ENCODE measurements at places on chromosomes 5 and 9.

- no peak for DNase-seq
These were observed 24.3 kb downstream of the EFNA5 start for GRCh38 chr5:107646418-107646817.

GRCh38 chr9:132792547-132792946 is 85.5 kb downstream of the AK8 start:
- no peak for DNase-seq

DNA sequence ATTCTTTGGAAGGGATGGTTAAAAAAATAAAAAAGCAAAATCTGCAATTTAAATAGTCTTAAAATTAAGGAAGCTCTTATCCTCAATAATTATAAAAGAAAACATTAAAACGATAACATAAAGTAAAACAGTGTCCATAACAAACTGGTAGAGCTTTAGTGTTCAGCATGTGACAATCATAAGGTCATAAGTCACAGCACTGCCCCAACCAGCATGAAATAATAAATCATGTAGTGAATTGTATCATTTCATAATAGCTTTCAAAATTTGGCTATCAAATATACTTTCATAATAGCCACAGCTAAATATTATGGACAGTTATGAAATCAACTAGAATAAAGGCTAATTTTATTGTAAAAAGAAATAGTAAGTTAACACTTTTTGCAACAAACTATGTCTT is 10.0 kb downstream of the NR3C1 start:
- no peak for DNase-seq

GRCh38 chr5:125338440-125339174 is 592.2 kb upstream of the ZNF608 start:
- no peak for DNase-seq

- no peak for DNase-seq
These were observed 75.2 kb upstream of the CTSL start for GRCh38 chr9:87650611-87651295.

- no peak for DNase-seq
These were observed 1.0 kb upstream of the TPM2 start for GRCh38 chr9:35690614-35691333.

DNA sequence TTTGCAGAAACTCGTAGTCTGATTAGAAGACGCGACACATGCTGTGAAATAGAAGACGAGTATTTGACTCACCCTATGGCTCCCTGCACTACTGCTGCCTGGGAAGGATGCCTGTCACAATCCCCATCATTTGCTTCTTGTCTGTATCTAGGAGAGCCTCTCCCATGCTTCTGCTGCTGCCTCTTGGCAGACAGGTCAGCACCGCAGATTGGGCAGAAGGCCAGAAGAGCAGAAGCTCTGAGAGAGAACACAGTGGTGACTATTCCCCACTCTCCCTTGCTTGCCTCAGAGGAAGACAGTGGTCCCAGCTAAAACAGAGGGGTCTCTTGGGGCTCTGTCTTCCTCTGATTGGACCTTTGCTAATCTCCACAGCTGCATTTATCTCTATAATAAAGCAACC is 84.0 kb upstream of the SMIM32 start:
- no peak for DNase-seq

GRCh38 chr9:72800328-72800994 is 152.4 kb downstream of the ALDH1A1 start:
- DNase-seq, result no peak

- no peak for DNase-seq
These were observed 443.9 kb downstream of the ZNF608 start for GRCh38 chr5:124302533-124302932.

GRCh38 chr9:93510041-93510440 is 56.7 kb upstream of the FAM120AOS start:
- DNase-seq, result no peak

DNA sequence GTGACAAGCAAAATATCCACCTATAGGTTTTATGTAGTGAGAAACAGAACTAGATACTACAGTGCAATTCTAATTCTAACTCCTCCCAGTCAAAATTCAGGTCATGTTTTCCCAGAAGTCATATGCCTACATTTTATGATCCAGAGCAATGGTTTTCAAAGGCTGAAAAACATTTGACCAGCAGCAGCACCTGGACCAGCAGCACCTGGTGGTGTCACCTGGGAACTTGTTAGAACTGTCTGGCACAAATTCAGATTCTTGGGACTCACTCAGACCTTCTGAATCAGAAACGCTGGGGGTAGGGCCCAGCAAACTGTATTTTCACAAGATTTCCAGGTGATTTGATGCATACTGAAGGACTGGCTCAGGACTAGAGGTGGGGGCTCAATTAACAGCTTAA is 367.7 kb upstream of the RFX3 start:
- DNase-seq, result no peak

DNA sequence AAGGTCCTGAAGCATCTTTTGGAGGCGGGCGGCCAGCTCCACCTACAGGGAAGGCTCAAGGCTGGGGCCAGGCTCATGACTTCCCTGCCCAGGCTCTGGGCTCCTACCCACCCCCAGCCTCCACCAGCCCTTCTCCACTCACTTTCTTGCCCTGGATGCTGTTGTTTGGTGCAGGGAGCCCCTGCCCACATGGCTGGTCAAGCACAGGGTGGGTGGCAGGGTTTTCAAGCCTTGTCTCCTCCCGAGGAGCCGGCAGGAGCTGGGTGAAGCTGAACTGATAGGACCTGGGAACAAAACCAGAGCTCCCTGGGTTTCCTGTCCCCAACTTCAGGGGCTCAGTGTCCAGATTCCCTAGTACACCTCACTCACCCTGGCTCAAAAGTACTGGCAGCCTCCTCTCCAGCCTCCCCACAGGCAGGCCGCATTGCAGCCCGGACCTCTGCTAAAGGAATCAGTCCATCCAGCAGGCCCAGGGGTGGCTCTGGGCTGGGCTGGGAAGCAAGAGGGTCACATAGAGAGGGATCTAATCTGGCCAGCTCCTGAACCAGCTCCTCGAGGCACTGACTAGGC is 6.9 kb downstream of the SHROOM1 start:
- DNase-seq, result no peak

DNA sequence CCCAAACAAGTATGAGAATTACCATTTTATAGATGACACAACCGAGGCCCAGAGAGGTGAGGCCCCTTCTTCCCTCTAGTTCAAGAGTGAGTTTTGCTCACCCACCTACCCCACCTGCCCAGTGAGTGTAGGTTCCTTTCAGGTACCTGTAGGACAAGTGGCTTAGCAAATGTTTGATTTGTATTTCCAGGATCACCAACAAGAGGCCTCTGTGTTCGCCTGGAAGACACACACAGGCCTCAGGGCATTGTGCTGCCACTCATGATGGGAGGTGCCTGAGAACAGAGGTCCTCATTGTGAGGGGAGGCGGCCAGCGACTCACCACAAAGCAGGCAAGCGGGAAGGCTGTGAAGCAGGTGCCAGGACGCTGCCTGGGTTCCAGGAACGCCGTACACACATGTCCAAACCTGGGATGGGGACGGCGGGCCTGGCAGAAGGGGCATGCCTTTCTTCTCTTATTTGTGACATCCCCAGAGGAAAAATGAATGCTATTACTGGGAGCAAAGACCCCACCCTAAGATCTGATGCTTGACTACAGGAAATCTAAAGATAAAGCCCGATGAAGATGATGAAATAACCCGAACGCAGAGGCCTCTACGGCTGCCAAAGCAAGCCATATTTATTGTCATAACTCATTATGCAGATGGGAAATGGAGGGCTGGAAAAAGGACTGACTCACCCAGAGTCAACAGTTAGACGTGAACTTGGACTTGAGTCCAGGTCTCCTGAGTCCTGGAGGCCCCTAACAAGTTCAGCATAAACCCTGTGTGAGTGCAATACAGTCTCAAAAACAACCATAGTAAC is 60.2 kb upstream of the SLC25A51 start:
- peak; percentile 62 for DNase-seq

DNA sequence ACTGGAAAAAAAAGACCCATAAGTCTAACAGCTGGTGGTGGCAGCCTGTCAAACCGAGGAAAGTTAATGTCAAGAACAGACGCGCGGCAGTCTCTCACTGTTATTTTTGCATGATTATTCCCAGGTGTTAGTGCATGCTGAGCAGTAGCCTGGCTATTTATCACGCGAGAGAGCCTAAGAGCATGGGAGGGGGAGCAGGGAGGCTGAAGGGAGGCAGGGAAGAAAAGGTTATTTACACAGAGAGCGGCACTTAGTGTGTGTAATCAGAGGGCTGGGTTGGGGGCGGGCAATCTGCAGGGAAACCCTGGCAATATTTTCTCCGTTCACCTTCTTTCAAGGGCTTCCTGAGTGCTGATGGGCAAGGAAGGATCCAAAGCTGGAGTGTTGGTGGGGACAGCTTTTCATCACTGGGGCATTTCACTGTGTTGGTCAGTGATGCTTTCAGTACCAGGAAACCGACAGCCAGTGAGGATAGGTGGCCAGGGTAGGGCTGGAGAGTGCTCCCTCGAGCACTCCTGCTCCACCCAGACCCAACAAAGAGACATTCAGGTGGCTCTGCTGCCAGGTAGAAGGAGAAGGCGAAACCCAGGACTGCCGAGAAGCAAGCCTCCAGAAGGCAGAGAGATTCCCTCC is 39.6 kb downstream of the ZNF608 start:
- DNase-seq, result no peak

- no peak for DNase-seq
These were observed 29.9 kb downstream of the DPYSL3 start for GRCh38 chr5:147479949-147480348.

- DNase-seq, result no peak
These were observed 5.5 kb upstream of the GALNT12 start for GRCh38 chr9:98801969-98802371.

GRCh38 chr5:7261049-7261448 is 134.9 kb upstream of the ADCY2 start:
- no peak for DNase-seq

- DNase-seq, result no peak
These were observed 31.0 kb upstream of the RPS23 start for GRCh38 chr5:82309091-82309531.

- DNase-seq, result no peak
These were observed 860.9 kb downstream of the TAF11L14 start for GRCh38 chr5:18495157-18495556.

- DNase-seq, result no peak
These were observed 174.8 kb upstream of the OR13F1 start for GRCh38 chr9:104329245-104329644.

DNA sequence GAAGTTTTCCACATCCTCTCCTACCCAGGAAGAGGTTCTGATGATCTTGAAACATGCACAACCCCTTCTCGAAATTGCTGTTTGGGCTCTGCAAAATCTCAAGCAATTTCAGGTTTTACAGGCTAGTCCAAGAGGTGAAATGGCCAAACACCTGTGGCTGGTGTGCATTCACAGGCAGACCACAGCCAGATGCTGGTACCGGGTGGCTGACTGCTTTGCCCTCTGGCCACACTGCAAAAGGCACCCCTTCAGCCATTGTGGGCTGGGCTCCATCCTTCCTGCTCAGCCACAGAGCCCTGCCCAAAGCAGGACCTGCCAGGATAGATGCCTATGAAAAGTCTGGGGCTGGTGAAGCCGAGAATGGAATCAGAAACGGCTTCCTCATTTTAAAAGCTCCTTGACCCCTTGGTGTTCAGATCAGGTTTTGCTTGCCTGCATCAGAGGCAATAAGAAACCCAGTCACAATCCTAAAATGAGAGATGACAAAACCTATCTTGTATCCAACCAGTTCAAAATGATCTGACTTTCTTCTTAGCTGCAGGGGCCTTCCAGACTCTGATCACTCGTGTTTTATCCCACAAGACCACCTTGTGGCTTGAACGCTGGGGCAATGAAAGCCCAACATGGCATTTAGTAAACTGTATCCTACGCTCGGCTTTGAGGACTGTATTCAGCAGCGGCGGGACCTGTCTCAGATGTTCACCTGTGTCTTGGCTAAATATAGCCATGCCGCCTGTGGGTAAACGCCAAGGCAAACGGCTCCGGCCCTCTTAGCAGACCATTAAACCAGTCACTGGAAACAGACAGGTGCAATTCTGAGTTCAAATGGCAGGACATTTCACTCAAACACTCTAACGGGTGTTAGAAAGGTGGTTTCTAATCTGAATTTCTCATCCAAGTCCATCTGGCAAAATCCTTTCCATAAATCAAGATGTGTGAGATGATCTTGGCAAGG is 49.6 kb downstream of the EPB41L4B start:
- DNase-seq, result no peak
